ENCODE measurements at places on chromosomes 7 and 10. TPM values are rescaled to one million over a fixed set of nuclear protein-coding genes. Genes with fewer than 3 reads are reported as not detected.

Gene CUBN
- 2.7 TPM for total RNA-seq

Gene PRKG1
- not detected for total RNA-seq

Gene PAX4
- not detected for total RNA-seq

Gene ASAH2
- total RNA-seq, result 1.6 TPM

Gene AOC1
- total RNA-seq, result not detected

Gene AKR1C4
- not detected for total RNA-seq

Gene NPY
- not detected for total RNA-seq

Gene LRRN3
- total RNA-seq, result 253 TPM

Gene NET1
- total RNA-seq, result 45.7 TPM

Gene CYP26C1
- total RNA-seq, result not detected

Gene CDH23
- 6.0 TPM for total RNA-seq

Gene FAS
- 49.7 TPM for total RNA-seq

Gene TFPI2
- total RNA-seq, result not detected

Gene CDK14
- total RNA-seq, result not detected
